ENCODE measurements at places on chromosomes 13 and 19. TPM values are rescaled to one million over a fixed set of nuclear protein-coding genes. Genes with fewer than 3 reads are reported as not detected.
A peak's percentile ranks its signal among the peaks of the same experiment; 100 is the strongest.

GRCh38 chr19:10321417-10321797 is 5.6 kb upstream of the FDX2 start:
- H3K27me3 ChIP-seq = no peaks in the 10 kb centered on the region
- H3K27ac ChIP-seq = no peak overlapping the region
- H3K4me1 ChIP-seq = peaks cover 2% of the 10 kb centered on the region

DNA sequence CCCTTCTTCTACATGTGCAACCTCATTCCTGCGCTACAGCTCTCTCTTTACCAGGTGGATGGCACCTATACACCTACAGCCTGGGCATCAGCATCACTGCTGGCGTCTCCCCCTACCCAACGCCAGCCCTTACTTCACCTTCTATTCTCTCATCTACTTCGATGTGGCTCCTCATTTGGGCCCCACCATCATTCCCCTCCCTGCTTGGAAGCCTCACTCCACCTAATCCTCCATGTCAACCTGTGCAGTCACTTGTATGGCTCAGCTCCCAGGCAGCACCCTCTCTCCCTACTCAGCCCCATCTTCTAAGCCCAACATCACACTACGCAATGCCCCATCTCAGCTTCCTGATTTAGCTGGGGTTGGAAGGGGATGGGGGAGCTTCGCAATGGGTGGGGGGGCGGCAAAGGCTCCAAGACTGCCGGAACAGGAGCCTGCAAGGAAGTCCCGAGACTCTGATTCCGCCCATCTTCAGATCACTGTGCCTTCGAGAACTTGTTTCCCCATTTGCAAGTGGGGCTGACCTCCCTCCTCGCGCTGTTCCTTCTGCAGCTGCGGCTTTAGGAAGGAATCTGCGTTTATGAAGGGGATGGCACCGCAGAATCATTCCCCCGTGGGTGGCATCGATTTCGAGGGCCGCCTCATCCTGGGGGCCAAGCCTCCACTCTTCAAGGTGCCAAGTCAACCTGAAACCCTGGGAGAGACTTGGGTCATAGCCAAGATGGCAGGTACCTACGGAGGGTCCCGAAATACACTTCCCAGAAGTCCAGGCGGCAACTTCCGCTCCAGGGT is 913 bp downstream of the MZF1 start:
- H3K27me3 ChIP-seq = no peaks in the 10 kb centered on the region
- H3K36me3 ChIP-seq = peaks cover 20% of the 10 kb centered on the region
- peaks cover 45% of the 10 kb centered on the region for H3K4me1 ChIP-seq
- H3K4me3 ChIP-seq = peak overlapping the region; percentile 95

- H3K27ac ChIP-seq = no peak overlapping the region
- H3K4me3 ChIP-seq = no peak overlapping the region
- H3K36me3 ChIP-seq = no peaks in the 10 kb centered on the region
- no peaks in the 10 kb centered on the region for H3K27me3 ChIP-seq
- H3K4me1 ChIP-seq = no peaks in the 10 kb centered on the region
Measured at GRCh38 chr19:48539503-48540096, 12.4 kb upstream of the SULT2B1 start.

DNA sequence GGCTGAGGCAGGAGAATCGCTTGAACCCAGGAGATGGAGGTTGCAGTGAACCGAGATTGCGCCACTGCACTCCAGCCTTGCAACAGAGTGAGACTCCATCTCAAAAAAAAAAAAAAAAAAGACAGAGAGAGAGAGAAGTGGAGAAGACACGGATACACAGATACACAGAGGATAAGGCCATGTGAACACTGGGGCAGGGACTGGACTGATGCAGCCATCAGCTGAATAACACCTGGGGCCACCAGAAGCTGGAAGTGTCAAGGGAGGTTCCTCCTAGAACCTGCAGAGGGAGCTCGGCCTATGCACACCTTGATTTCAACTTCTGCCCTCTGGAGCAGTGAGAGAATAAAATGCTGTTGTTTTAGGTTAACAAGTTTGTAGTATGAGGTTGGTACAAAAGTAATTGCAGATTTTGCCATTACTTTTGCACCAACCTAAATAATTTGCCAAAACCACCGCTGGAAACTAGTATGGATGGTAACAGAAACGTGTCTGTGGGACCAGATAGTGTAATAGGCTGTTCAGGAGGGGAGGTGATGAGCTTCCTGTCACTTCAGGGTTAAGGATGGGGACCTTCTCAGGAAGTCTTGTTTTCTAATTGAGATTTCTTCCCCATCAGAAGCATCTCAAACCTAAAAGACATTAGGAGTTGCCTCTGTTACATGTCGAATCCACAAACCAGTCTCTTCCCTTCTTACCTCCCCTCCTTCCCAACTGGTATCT is 36.4 kb upstream of the IGSF23 start:
- H3K27me3 ChIP-seq = no peaks in the 10 kb centered on the region
- H3K36me3 ChIP-seq = no peaks in the 10 kb centered on the region
- no peak overlapping the region for H3K4me3 ChIP-seq
- H3K4me1 ChIP-seq = no peaks in the 10 kb centered on the region

DNA sequence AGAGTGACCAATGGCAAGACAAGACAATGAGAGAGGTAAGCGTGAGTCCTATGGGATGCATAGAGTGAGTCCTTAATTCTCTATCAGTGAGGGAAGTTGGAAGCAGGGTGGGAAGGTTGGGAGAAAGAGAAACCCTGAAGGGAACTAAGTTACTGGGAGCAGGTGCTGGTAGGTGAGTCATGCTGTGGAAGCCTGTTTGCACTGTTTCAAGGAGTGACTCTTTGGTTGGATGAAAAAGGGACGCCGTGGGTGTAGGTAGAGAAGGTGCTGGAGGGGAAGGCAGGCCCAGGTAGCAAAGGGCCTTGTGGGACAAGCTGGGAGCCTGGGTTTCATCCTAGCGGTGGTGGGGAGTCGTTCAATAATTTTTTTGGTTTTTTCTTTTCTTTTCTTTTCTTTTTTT is 21.9 kb downstream of the IGFL1 start:
- H3K4me1 ChIP-seq = no peaks in the 10 kb centered on the region
- H3K27me3 ChIP-seq = peaks cover 59% of the 10 kb centered on the region
- no peak overlapping the region for H3K4me3 ChIP-seq
- DNase-seq = no peak
- no peak overlapping the region for H3K27ac ChIP-seq

DNA sequence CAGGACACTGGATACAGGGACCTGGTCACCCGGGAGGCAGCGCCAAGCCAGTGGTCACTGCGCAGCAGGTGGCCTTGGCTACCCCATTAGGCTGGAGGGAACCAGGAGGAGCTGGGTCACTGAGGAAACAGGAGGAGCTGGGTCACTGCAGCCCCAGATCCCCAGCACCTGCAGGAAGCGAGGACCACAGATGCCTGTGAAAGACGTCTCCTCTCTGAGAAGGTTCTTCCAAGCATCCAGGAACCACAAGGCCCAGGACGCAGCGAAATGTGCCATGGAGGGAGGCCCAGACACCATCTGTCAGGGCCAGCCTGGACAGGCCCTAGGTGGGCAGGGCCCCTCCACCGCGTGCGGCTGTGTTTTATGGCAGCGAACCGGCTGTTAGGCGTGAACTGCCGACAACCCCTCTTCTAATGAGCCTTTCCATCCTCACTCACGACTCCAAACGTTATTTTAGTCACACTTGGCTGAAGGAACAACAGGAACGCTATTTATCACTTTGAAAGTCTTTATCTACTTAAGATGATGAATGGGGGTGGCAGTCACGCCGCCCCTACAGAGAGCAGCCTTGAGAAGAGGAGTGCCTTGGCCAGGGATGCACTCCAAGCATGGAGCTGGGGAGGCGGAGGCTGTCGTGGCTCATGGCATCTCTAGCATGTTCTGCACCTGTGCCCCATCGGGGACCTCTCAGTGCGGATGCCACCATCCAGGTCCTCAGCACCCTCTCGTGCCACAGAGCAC is 53.3 kb downstream of the CEBPG start:
- H3K27ac ChIP-seq = no peak overlapping the region
- no peak for DNase-seq
- H3K27me3 ChIP-seq = no peaks in the 10 kb centered on the region
- peaks cover 6% of the 10 kb centered on the region for H3K4me1 ChIP-seq
- no peaks in the 10 kb centered on the region for H3K36me3 ChIP-seq
- H3K4me3 ChIP-seq = no peak overlapping the region

DNA sequence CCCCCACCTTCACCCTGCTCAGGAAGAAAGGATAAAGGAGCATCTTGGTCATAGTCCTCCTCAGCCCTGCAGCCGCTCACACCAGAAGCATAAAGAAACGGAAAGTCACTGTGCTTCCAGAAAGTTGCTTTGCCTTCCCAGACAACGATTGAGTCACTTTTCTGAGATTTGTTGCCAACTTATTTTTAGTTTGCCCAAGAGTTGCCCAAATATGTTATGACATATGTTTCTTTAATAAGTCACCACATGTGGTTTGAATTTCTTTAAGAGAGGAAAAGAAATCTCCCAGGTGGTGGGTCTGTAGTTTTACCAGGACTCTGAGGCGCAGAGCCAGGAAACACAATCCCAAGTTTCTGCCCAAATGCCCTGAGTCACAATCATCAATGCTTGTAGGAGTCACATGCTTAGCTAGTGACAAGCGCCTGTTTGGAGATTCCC is 63.4 kb upstream of the LRCH1 start:
- peaks cover 3% of the 10 kb centered on the region for H3K36me3 ChIP-seq
- H3K27me3 ChIP-seq = no peaks in the 10 kb centered on the region
- no peak overlapping the region for H3K27ac ChIP-seq
- H3K4me1 ChIP-seq = peaks cover 8% of the 10 kb centered on the region

SLITRK5 gene
- total RNA-seq = not detected

CA11 gene
- total RNA-seq = 10.8 TPM

ONECUT3 gene
- total RNA-seq = not detected

MAG gene
- total RNA-seq = not detected

CEACAM4 gene
- not detected for total RNA-seq

All from activated CD4-positive, alpha-beta T cell treated with anti-CD3 and anti-CD28 coated beads, Interleukin-2, amount 10 ng/mL, durations not matched to agents 7 days and 5 days (primary cell).